ENCODE measurements at places on chromosomes 5 and 9. TPM values are rescaled to one million over a fixed set of nuclear protein-coding genes. Genes with fewer than 3 reads are reported as not detected.

The CARD9 gene
- total RNA-seq, result 0.38 TPM

GRCh38 chr5:118459490-118459889 lies 528.9 kb downstream of the DTWD2 start:
- H3K4me3 ChIP-seq, result no peak overlapping the region
- DNase-seq, result no peak
- H3K36me3 ChIP-seq, result no peaks in the 10 kb centered on the region
- no peaks in the 10 kb centered on the region for H3K27me3 ChIP-seq

DNA sequence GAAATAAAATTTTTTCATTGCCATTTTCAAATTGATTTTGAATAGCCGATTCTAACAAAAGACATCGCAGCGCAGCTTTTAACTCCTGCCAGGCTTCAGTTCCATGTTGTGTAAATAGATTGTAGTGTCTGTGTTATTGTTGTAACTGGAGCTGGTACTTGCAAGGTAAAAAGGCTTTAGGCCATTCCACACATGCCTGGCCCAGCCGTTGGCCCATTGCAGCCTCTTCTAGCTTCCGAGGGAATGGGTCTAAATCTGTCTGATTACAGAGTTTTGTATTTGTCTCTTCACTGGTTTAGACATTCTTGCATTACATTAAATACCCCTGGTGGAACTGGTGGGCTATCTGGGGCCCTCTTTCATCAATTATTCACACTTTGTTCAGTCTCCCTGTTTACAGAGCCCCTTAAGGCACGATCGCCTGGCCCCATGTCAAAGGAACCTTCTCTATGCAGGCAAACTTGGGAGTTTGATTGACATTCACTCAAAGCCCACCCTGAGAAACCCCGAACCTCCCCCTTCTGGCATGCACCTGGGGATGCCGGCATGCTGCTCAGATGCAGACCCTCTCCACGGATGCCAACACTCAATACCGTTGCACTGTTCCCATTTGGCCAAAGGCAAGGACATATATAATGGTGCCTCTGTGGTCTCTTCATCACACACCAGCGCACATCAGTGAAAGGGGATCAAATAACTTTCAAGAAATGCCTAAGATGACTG lies 281.7 kb upstream of the IRX2 start:
- H3K27ac ChIP-seq, result no peak overlapping the region
- no peaks in the 10 kb centered on the region for H3K4me1 ChIP-seq
- H3K36me3 ChIP-seq, result no peaks in the 10 kb centered on the region

GRCh38 chr5:38758774-38759600 lies 86.8 kb upstream of the OSMR start:
- H3K36me3 ChIP-seq, result no peaks in the 10 kb centered on the region
- H3K27me3 ChIP-seq, result peaks cover 6% of the 10 kb centered on the region
- no peaks in the 10 kb centered on the region for H3K4me1 ChIP-seq
- H3K27ac ChIP-seq, result no peak overlapping the region
- no peak overlapping the region for H3K4me3 ChIP-seq
- no peak for DNase-seq

- H3K27ac ChIP-seq, result no peak overlapping the region
- peak overlapping the region; percentile 77 for H3K4me3 ChIP-seq
- no peaks in the 10 kb centered on the region for H3K36me3 ChIP-seq
- H3K27me3 ChIP-seq, result peaks cover 59% of the 10 kb centered on the region
These were observed 26.3 kb upstream of the TENT4A start for GRCh38 chr5:6686915-6687409.

- no peak for DNase-seq
- H3K27ac ChIP-seq, result no peak overlapping the region
- no peak overlapping the region for H3K4me3 ChIP-seq
- no peaks in the 10 kb centered on the region for H3K36me3 ChIP-seq
- no peaks in the 10 kb centered on the region for H3K27me3 ChIP-seq
These were observed 262.1 kb downstream of the ENC1 start for GRCh38 chr5:74378464-74378863.

GRCh38 chr5:73940026-73940425 lies 314.0 kb downstream of the ARHGEF28 start:
- no peak for DNase-seq
- H3K4me1 ChIP-seq, result no peaks in the 10 kb centered on the region
- no peak overlapping the region for H3K27ac ChIP-seq
- no peaks in the 10 kb centered on the region for H3K36me3 ChIP-seq

The MYOZ3 gene
- 15.8 TPM for total RNA-seq

- DNase-seq, result no peak
- H3K4me3 ChIP-seq, result no peak overlapping the region
- H3K36me3 ChIP-seq, result no peaks in the 10 kb centered on the region
- no peaks in the 10 kb centered on the region for H3K27me3 ChIP-seq
These were observed 206.8 kb upstream of the ATP10B start for GRCh38 chr5:161058781-161059180.

DNA sequence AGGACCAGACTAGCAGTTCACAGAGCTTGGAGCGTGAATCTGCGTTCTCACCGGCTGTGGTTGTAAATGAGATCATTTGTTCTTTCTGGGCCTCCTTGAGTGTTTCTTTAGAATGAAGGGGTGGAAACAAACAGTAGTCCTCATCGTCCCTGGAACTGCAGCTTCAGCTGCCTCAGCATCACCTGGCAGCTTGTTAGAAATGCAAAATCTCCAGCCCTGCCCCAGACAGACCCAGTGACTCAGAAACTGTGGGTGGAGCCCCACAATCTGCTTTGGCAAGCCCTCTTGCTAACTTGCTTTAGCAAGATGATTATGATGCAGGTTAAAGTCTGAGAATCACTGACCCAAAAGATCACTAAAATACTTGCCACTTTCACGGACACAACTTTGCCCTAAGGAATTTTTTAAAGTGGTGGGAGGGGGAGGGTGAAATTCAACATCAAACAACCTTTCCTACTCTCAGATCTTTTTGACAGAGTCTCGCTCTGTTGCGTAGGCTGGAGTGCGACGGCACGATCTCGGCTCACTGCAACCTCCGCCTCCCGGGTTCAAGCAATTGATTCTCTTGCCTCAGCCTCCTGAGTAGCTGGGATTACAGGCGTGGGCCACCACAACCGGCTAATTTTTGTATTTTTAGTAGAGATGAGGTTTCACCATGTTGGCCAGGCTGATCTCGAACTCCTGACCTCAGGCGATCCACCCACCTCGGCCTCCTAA lies 86.0 kb downstream of the BRINP1 start:
- H3K4me3 ChIP-seq, result no peak overlapping the region
- H3K27me3 ChIP-seq, result peaks cover 6% of the 10 kb centered on the region
- peaks cover 3% of the 10 kb centered on the region for H3K4me1 ChIP-seq

- DNase-seq, result peak; percentile 64
- no peak overlapping the region for H3K4me3 ChIP-seq
- no peaks in the 10 kb centered on the region for H3K27me3 ChIP-seq
- no peaks in the 10 kb centered on the region for H3K36me3 ChIP-seq
These were observed 512.7 kb downstream of the SLCO4C1 start for GRCh38 chr5:101783241-101784013.

GRCh38 chr5:77449981-77450380 lies 42.1 kb downstream of the WDR41 start:
- DNase-seq, result no peak
- no peaks in the 10 kb centered on the region for H3K27me3 ChIP-seq
- H3K36me3 ChIP-seq, result peaks cover 60% of the 10 kb centered on the region
- no peak overlapping the region for H3K27ac ChIP-seq
- H3K4me1 ChIP-seq, result no peaks in the 10 kb centered on the region

The FOXI1 gene
- total RNA-seq, result 0.66 TPM

GRCh38 chr5:72107901-72108201 lies 576 bp downstream of the MAP1B start:
- H3K4me3 ChIP-seq, result peak overlapping the region; percentile 97
- H3K27me3 ChIP-seq, result no peaks in the 10 kb centered on the region
- peak; percentile 80 for DNase-seq
- H3K27ac ChIP-seq, result peak overlapping the region; percentile 96
- H3K4me1 ChIP-seq, result peaks cover 11% of the 10 kb centered on the region
- H3K36me3 ChIP-seq, result peaks cover 31% of the 10 kb centered on the region

GRCh38 chr5:113382731-113383130 lies 52.1 kb downstream of the TSSK1B start:
- no peak overlapping the region for H3K4me3 ChIP-seq
- H3K4me1 ChIP-seq, result no peaks in the 10 kb centered on the region
- DNase-seq, result no peak
- H3K27ac ChIP-seq, result no peak overlapping the region

DNA sequence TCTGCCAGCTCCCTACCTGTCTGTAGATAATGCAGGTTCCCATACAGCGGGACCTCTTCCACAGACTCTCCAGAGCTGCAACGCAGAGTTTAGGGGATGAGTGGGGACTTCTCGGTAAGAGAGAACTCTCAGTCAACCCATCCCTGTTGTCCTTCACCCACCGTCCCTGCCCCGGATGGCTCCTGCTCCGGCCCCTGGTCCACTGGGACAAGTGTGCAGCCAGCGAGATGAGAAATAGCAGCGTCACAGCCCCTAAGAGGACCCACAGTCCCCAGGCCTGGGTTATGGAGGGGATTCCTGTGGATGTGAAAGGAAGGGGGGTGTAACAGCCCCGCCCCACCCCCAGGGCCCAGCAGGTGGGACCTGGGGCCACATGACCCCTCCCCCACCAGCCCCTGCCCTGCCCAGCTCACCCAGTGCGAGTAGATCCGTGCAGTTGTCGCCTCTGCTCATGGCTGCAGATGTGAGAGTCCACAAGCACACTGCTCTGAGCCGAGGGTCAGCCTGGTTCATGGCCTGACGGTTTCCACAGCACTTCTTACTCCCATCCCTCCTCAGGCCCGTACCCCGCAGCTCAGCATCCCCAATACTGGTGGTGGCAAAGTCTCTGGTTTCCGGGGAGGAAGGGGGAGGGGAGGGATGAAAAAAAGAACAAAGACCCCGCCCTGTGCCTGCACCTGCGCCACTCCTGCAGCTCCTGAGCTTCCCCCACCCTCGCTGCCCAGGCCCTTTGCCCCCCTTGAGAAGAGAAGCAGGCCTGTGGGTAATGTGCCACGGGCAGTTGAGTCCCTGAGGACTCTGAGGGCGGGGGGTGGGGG lies at the start of gene SIT1:
Gene SIT1 (minus strand): TSS at position 591 of the 818 bp plus-strand sequence. CDS start 78 bp downstream, at position 513.
- H3K27me3 ChIP-seq, result no peaks in the 10 kb centered on the region
- DNase-seq, result peak; percentile 57
- no peak within 1 kb of the TSS for H3K4me3 ChIP-seq
- no peaks in the 10 kb centered on the region for H3K4me1 ChIP-seq
- H3K27ac ChIP-seq, result no peak within 1 kb of the TSS

- no peaks in the 10 kb centered on the region for H3K27me3 ChIP-seq
- peak overlapping the region; percentile 85 for H3K4me3 ChIP-seq
- no peaks in the 10 kb centered on the region for H3K4me1 ChIP-seq
- H3K27ac ChIP-seq, result peak overlapping the region; percentile 75
- peaks cover 29% of the 10 kb centered on the region for H3K36me3 ChIP-seq
These were observed 433.8 kb upstream of the CDH9 start for GRCh38 chr5:27472000-27472763.

The NAIP gene
- 10.2 TPM for total RNA-seq

GRCh38 chr9:34332076-34332964 lies 3.0 kb downstream of the NUDT2 start:
- no peak for DNase-seq
- peaks cover 18% of the 10 kb centered on the region for H3K4me1 ChIP-seq
- peaks cover 8% of the 10 kb centered on the region for H3K36me3 ChIP-seq
- no peaks in the 10 kb centered on the region for H3K27me3 ChIP-seq
- no peak overlapping the region for H3K27ac ChIP-seq

The SPATA31A3 gene
- total RNA-seq, result not detected

DNA sequence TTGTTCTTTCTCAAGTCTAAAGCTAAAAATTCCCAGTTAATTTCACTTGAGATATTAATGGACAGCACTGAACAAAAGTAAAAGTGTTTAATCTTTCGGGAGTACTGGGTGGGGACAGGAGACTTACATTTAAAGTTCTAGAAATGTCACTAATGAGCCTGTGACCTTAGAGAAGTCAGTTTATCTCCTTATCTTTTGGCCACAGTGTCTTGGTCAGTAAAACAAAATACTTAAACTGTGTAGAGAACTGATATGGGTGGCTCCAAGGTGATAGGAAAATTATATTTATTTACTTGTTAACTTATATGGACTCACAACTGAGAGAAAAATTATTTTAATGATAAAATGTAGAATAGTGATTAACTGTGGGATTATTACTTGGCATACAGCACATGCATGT lies 8.9 kb downstream of the IPO11 start:
- no peaks in the 10 kb centered on the region for H3K27me3 ChIP-seq
- no peak overlapping the region for H3K4me3 ChIP-seq
- H3K27ac ChIP-seq, result no peak overlapping the region
- H3K4me1 ChIP-seq, result no peaks in the 10 kb centered on the region

- no peaks in the 10 kb centered on the region for H3K27me3 ChIP-seq
- H3K4me1 ChIP-seq, result peaks cover 2% of the 10 kb centered on the region
- no peak overlapping the region for H3K4me3 ChIP-seq
- DNase-seq, result no peak
- no peaks in the 10 kb centered on the region for H3K36me3 ChIP-seq
- no peak overlapping the region for H3K27ac ChIP-seq
These were observed 75.4 kb downstream of the NFIB start for GRCh38 chr9:14238518-14238917.

GRCh38 chr5:169300468-169301385 lies at the start of gene SLIT3:
TSS of gene SLIT3 (minus strand) at chr5:169301139. CDS start at chr5:169300709, 430 bp downstream.
- no peak within 1 kb of the TSS for H3K27ac ChIP-seq
- no peaks in the 10 kb centered on the region for H3K4me1 ChIP-seq
- H3K36me3 ChIP-seq, result no peaks in the 10 kb centered on the region

GRCh38 chr5:125655156-125655555 lies 768.1 kb upstream of the GRAMD2B start:
- H3K27ac ChIP-seq, result no peak overlapping the region
- peaks cover 12% of the 10 kb centered on the region for H3K4me1 ChIP-seq
- DNase-seq, result no peak
- no peaks in the 10 kb centered on the region for H3K27me3 ChIP-seq
- no peak overlapping the region for H3K4me3 ChIP-seq

DNA sequence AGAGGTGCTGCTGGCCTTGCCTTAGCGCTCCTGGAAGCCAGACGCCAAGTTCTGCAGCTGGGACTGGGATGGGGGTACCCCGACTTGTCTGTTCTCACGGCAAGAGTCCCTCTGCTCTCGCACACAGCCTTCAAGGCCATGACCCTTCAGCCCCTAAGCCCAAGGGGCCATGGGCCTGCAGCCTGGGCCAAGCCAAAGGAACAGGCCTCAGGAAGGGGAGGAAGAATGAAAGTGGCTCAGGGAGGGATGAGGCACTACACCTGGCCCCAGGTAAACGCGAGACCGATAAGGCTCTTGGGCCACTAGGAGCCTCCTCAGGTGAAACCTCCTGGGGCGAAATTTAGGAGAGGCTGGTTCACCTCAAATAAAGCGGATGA lies 3.9 kb downstream of the EBF1 start:
- H3K27ac ChIP-seq, result no peak overlapping the region
- H3K27me3 ChIP-seq, result peaks cover 91% of the 10 kb centered on the region
- H3K4me1 ChIP-seq, result peaks cover 9% of the 10 kb centered on the region
- H3K36me3 ChIP-seq, result no peaks in the 10 kb centered on the region

GRCh38 chr9:4970970-4971641 lies 14.0 kb upstream of the JAK2 start:
- no peak overlapping the region for H3K27ac ChIP-seq
- H3K36me3 ChIP-seq, result no peaks in the 10 kb centered on the region
- H3K27me3 ChIP-seq, result no peaks in the 10 kb centered on the region
- H3K4me1 ChIP-seq, result peaks cover 5% of the 10 kb centered on the region

GRCh38 chr5:177302354-177303110 lies 987 bp downstream of the RAB24 start:
- peak; percentile 76 for DNase-seq
- peak overlapping the region; percentile 99 for H3K4me3 ChIP-seq
- H3K36me3 ChIP-seq, result peaks cover 59% of the 10 kb centered on the region
- peaks cover 20% of the 10 kb centered on the region for H3K4me1 ChIP-seq
- H3K27ac ChIP-seq, result no peak overlapping the region

Data from endodermal cell (in vitro differentiated cells).